ENCODE measurements at places on chromosomes 7 and 10. TPM values are rescaled to one million over a fixed set of nuclear protein-coding genes. Genes with fewer than 3 reads are reported as not detected.
A peak's percentile ranks its signal among the peaks of the same experiment; 100 is the strongest.

GRCh38 chr7:27663989-27664331 is 1.3 kb upstream of the HIBADH start:
- H3K4me1 ChIP-seq, result no peaks in the 10 kb centered on the region
- no peaks in the 10 kb centered on the region for H3K36me3 ChIP-seq
- no peaks in the 10 kb centered on the region for H3K27me3 ChIP-seq
- DNase-seq, result no peak
- H3K4me3 ChIP-seq, result no peak overlapping the region

DNA sequence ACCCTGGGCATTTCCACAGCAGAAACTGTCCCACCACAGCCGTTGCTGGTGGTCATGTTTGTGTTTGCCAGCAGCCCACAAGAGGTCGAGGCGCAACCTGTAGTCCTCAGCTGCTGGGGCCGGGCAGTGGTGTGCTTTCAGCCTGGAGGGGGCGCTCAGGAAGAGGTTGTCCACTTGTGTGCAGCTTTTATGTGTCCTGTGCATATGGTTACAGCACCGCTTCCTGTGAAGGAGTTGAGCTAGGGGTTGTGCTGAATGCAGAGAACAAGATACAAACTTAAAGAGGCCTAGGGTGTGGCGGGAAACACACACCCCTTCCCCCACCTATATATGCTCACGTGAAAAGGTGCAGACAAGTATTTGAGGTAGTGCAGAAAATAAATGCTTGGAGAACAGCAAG is 29.5 kb upstream of the PFKFB3 start:
- no peak overlapping the region for H3K4me3 ChIP-seq
- H3K4me1 ChIP-seq, result peaks cover 20% of the 10 kb centered on the region
- 0 out of 2 replicates have a peak, but pooled peaks cover 7% of the 10 kb centered on the region for H3K36me3 ChIP-seq
- no peak overlapping the region for H3K27ac ChIP-seq
- no peak for DNase-seq
- H3K27me3 ChIP-seq, result no peaks in the 10 kb centered on the region

The ITPRID1 gene
- not detected for total RNA-seq

The SORCS3 gene
- total RNA-seq, result not detected

The SLC26A5 gene
- not detected for total RNA-seq

The CHCHD1 gene
- 13.9 TPM for total RNA-seq

GRCh38 chr7:156640257-156640948 is at the start of gene RNF32:
Gene RNF32, plus strand, starts transcription at chr7:156640774. Its CDS starts 3,104 bp downstream, at chr7:156643878.
- peak within 1 kb of the TSS; percentile 85 for H3K4me3 ChIP-seq
- peak within 1 kb of the TSS; percentile 72 for H3K27ac ChIP-seq
- H3K4me1 ChIP-seq, result peaks cover 2% of the 10 kb centered on the region
- peak; percentile 86 for DNase-seq
- no peaks in the 10 kb centered on the region for H3K27me3 ChIP-seq

The AOAH gene
- total RNA-seq, result not detected

The C7orf57 gene
- not detected for total RNA-seq

- peaks cover 60% of the 10 kb centered on the region for H3K27me3 ChIP-seq
- no peak for DNase-seq
- peak within 1 kb of the TSS; percentile 39 for H3K4me3 ChIP-seq
- H3K36me3 ChIP-seq, result no peaks in the 10 kb centered on the region
Observed at GRCh38 chr10:99235658-99236626, at the start of gene HPSE2. Gene HPSE2, minus strand, starts transcription at chr10:99235852.

DNA sequence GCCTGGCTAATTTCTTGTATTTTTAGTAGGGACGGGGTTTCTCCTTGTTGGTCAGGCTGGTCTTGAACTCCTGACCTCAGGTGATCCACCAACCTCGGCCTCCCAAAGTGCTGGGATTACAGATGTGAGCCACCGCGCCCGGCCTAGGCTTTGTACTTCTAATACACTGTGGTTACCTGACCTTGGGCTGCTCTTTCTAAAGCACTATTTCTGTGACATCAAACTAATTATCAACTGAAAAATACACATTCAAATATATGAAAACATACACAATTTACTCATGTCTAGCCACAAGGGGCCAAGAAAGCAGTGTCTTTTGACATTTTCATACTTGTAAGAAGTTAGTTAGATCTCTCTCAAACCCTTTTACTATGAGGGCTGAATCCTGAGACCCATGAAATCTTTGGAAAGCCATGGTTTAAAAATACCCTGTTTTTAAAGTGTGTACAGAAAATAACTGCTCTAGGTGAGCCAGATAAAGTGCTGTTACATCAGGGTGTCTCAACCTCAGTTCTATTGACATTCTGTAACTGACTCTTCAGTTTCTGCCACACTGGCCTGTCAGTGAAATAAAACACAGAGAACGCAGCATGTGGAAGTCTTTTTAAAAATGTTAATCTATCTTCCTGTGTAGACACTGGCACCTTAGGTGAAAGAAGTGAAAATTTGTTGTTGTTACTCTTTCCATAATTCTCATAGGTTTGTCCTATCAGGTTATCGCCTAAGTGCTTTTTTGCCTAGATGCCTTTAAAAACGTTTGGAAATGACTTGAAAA is 58.8 kb downstream of the CREM start:
- no peak overlapping the region for H3K4me3 ChIP-seq
- H3K27me3 ChIP-seq, result no peaks in the 10 kb centered on the region
- H3K4me1 ChIP-seq, result no peaks in the 10 kb centered on the region
- no peak for DNase-seq
- H3K36me3 ChIP-seq, result no peaks in the 10 kb centered on the region
- H3K27ac ChIP-seq, result no peak overlapping the region
